ENCODE measurements at places on chromosomes 5 and 9.

- DNase-seq, result no peak
Observed at GRCh38 chr5:33229216-33229615, 211.5 kb upstream of the TARS1 start.

DNA sequence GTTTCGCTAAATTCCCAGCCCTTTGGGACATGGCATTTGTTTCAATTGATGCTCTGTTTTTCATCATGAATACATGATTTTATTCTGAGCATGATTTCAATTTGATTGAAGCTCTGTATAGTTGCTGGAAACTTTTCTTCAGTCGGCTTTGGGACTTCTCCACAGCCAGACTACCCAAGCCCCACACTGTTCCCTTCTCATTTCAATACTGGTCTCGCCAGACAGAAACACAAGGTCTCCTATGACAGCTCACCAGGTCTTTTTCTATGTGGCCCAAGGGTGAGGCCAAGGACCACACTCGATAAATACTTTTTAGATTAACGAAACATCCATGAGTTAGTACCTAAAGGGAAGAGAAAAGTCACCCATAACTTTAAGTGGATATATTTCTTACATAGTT, 132.2 kb downstream of the ARL15 start:
- no peak for DNase-seq

DNA sequence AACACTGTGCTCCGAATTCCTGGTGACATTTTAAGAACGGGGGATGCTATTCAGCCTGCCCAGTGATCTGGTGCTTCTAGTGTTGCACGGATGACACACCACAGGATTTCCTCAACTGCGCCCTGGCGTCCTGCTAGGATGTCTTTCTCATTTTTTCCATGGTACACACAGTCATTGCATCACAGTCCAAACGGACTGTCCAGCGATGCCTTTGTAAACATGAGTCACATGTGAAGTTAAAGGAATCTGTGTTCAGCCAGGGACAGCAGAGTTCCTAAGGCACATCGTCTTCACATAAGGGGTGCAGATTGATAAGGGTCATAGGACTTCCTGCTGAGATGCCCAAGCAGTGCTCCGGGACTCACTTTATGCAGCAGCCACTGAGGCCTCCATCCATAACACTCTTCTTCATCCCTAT, 9.3 kb upstream of the PTPN3 start:
- DNase-seq, result no peak

GRCh38 chr5:60810438-60811085, 33.5 kb downstream of the ELOVL7 start:
- no peak for DNase-seq

GRCh38 chr9:26361010-26361409, 531.6 kb downstream of the CAAP1 start:
- DNase-seq, result no peak

DNA sequence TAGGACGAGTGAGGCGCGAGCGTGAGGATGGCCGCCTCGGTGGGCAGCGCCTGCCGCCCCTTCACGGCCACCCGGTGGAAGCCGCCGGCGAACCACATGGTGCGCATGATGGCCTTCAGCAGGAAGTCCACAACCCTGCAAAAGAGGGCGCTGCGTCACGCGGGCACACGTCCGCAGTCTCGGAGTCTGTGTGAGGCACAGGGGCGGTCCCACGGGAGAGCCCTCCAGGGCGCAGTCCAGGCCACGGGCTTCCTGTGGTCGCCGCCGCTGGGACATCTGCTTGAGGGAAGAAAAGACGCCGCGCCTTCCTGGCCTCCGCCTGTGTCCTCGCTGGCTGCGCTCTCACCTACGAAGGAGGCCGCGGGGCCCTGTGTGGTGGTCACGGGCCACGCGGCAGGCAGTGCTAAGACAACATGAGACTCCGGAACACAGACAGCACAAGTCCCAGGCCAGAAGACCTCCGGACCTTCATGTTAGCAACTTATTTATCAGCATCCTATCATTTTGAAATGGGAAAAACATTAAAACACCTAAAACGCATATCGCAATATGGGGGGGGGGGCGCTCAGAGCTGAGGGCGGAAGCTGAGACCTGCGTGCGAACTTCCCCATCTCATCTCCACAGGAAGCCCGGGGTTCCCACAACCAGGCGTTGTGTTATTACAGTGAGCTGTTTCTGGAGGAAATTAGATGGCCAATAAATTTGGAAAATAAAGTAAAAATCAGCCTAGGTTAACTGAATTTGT, 28.8 kb downstream of the LPCAT1 start:
- DNase-seq, result peak; percentile 93

GRCh38 chr5:149403923-149404745, 25.0 kb upstream of the IL17B start:
- no peak for DNase-seq

DNA sequence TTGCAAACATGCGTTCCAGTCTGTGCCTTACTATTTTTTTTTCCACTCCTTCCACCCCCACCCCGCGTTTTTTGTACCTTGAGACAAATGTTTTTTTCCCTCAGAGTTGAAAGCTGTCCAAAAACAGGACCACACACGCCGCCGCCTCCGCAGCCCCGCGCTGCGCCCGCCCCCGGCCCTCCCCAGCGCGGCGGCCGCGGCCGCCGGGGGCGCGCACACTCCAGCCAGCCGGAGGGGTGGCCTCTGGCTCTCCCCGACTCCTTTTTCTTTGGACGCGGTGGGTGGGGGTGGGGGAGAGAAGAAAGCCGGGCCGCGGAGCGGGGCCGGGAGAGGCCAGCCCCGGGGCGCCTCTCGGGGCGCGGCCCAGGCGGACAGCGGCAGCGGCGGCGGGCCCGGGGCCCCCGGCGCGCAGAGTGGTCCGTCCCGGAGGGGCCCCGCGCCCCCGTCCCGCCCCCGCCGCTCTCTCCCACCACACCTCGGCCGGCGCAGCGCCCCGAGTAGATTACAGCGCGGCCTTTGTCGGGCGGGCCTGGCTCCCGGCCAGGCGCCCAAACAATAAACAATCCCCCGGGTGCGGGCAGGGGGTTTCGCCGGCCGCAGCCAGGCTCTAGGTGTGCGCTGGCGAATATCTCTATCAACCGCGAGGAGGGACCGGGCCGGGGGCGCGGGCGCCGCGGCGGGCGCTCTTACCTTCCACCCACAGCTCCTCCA, 10.9 kb downstream of the PTCH1 start:
- DNase-seq, result peak; percentile 33

DNA sequence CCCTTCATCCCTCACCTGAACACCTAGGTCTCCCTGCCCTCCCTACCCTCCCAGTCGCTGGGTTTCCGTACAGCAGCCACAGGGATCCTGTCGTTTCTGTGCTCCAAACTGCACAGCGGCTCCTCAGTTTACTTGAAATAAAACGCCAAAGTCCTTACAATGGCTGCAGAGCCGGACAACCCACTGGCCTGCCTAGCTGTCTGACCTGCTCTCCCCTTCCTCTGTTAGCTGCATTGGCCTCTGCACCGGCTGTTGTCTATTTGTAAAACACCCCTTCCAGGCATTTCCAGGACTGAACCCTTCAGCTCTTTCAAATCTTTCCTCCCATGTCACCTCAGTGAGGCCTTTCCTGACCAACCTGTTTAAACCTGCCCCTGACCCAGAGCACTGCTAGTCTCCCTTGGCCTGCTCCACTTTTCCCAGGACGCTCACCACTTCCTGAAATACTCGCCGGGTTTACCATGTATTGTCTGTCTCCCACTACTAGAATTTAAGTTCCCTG, 9.1 kb upstream of the MGAT1 start:
- DNase-seq, result no peak

- no peak for DNase-seq
Observed at GRCh38 chr9:112086627-112087026, 88.5 kb downstream of the SUSD1 start.

GRCh38 chr9:130212543-130213297, 40.5 kb downstream of the NCS1 start:
- no peak for DNase-seq

GRCh38 chr9:116207371-116208111, 54.0 kb downstream of the PAPPA start:
- no peak for DNase-seq

GRCh38 chr5:117690612-117691011, 1116.0 kb upstream of the SEMA6A start:
- DNase-seq, result no peak

- no peak for DNase-seq
Observed at GRCh38 chr5:168089201-168089887, 202.1 kb upstream of the WWC1 start.

DNA sequence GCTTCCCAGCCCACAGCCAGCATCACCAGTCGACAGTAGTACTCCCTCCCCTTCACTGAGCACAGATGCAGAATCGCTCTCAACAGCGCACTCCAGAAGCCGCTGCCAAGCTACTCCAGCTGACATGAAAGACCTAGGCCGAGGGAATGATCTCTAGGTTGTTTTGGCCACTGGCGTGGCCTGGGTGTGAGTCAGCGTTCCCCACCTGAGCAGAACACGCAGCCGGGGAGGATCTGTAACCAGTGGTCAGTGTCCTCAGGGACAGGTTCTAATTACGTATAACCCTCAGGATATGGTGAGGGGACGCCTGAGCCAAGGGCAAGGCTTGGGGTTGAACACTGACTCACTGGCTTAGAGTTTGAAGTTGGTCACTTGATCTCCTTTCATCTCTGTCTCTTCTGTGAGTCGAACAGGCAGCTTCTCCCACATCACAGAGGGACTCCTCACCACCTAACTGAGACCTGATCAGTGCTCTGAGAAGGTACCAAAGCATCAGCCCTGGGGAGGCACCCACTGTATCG, 76.9 kb upstream of the IL17B start:
- no peak for DNase-seq

GRCh38 chr5:109962882-109963603, 273.3 kb downstream of the MAN2A1 start:
- DNase-seq, result no peak

GRCh38 chr9:96348261-96348660, 35.2 kb downstream of the SLC35D2 start:
- no peak for DNase-seq

GRCh38 chr5:75510417-75510835, 1.0 kb downstream of the CERT1 start:
- DNase-seq, result no peak

DNA sequence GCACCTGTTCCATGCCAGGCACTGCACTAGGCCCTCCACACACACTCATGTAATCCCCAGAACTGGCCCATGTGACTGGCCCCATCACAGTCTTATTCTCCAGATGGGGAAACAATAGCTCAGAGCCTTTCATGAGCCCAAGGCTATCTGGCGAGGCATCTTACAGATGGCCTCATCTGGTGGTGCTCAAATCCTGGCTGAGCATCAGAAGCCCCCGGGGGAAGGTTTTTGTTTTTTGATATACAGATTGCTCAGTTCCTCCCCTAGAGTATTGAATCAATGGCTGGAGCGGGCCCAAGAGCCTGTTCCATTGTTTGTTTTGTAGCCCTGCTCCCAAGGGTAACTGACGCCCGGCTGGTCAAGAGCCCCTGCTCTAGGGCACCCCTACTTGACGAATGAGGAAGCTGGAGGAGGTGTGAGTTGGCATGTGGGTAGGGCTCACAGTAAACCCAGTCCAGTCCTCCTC, 145.3 kb upstream of the RAPGEF1 start:
- no peak for DNase-seq

- DNase-seq, result no peak
Observed at GRCh38 chr9:75891277-75891741, 836 bp downstream of the PCSK5 start.

- peak; percentile 20 for DNase-seq
Observed at GRCh38 chr5:158513490-158514318, 586.0 kb downstream of the EBF1 start.

- DNase-seq, result no peak
Observed at GRCh38 chr9:134885001-134885678, 4.5 kb downstream of the FCN2 start.

DNA sequence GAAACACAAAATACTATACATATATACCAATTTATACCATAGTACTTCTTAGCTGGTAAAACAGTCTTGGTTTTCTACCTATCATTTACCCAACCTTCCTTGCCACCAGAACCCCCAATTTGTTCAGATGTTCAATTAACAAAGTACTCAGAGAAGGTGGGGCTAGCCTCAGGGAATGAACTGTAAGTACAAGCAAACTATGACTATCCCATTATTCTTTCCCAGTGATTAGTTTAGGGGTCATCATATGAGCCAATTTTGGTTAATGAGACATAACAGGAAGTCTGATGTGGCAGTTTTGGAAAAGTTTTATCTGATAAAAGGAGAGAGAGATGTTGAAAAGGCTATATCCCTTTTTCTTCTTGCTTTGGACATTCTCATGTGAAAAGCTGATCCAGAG, 125.8 kb downstream of the DTWD2 start:
- DNase-seq, result no peak

GRCh38 chr9:127122176-127123063, at the start of gene ANGPTL2:
Gene ANGPTL2, minus strand, starts transcription at chr9:127122635. Its CDS starts 13,904 bp downstream, at chr9:127108731.
- DNase-seq, result peak; percentile 40

DNA sequence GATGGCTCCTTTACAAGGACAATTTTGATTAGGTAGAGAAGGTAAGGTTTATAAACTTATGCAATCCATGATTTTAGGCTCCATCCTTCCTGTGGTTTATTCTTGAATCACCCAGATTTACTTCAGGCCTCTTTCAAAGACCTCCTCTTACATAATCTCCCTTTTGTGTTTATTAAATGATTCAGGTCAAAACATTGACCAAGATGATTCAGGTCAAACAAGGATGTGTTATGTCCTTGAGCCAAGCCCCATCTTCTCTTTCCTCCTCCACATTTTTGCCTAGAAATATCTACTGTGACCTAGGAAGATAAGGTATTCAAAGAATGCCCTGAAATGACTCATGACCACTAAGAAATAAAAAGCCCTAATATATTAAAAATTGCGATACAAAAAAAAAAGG, 31.8 kb upstream of the TLR4 start:
- no peak for DNase-seq

- no peak for DNase-seq
Observed at GRCh38 chr5:55737793-55738192, at the start of gene DDX4. Gene DDX4, plus strand, starts transcription at chr5:55738061. Its CDS starts 903 bp downstream, at chr5:55738964.

DNA sequence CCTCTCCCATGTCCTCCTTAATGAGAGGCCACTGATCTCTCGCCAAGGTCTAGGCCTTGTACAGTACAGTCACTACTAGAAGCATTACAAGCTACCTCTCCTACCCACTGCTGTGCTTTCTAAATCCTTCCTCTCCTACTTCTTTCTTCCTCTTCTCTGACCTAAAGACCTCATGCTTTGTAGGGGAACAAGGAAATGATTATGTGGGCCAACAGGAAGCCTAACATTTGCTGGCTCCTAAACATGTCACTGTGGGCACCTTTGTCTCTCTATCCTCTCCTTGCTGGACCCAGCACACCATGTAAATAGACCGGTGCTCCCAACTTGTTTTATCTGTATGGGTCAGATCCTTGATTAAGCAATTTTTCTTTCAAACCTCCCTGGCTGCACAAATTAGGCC, 16.7 kb downstream of the SLC28A3 start:
- DNase-seq, result no peak

Data from GM06990 (cell line).